NCI-H2029 treated with DMSO at 0.1 percent for 48 hours (cell line): ENCODE measurements at places on chromosomes 16 and 17.

GRCh38 chr16:84843149-84844048 is 23.6 kb downstream of the CRISPLD2 start:
- no peak for DNase-seq

- DNase-seq: no peak
These were observed 698.2 kb downstream of the MAF start for GRCh38 chr16:78902321-78902720.

GRCh38 chr17:4610162-4610561 is 25.8 kb downstream of the SMTNL2 start:
- DNase-seq: no peak

GRCh38 chr16:67882374-67883145 is 2.1 kb upstream of the NRN1L start:
- DNase-seq: no peak

DNA sequence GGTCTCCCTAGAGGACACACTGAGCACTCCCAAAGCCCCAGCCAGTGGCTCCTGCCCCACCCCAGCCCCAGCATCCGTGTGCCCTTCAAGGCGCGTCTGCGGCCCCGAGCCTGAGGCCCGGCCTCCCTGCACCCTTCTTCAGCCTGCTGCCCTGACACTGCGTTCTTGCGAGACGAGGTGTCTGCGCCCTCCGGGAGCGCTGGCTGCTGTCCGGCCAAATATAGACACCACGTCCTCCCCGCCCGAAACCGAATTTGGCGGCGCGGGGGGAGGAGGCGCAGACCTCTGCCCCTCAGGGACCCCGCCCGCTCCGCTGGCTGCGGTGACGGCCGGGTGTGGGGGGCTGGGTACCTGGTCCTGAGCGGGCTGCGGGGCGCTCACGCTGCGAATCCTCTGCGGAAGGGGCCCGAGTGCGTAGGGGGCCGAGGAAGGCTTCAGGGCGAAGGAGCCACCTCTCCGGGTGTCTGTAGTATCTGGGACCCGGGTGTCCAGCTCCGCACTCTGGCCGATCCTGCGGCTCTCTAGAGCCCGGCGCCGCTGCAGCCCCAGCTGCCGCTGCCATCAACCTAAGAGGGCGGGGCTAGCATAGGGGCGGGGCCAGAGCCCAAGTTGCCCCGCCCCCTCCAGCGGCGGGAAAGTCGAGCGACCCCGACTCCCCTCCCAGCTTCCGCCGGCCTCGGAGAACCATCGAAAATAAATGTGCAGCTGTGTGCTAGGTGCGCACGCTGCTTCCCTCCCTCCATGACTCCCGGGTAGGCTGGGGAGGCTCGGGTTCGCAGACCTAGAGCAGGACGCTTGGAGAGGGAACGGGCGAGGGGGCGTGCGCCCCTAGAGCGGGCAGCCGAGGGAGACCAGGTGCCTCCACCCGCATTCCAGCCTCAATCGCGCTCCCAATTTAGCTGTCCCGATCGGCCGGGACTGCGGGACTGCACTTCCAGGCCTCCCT is at the start of gene CORO6:
Gene CORO6 (minus strand): TSS at position 576 of the 946 bp plus-strand sequence. CDS start 1,491 bp downstream, outside the sequence.
- no peak for DNase-seq

DNA sequence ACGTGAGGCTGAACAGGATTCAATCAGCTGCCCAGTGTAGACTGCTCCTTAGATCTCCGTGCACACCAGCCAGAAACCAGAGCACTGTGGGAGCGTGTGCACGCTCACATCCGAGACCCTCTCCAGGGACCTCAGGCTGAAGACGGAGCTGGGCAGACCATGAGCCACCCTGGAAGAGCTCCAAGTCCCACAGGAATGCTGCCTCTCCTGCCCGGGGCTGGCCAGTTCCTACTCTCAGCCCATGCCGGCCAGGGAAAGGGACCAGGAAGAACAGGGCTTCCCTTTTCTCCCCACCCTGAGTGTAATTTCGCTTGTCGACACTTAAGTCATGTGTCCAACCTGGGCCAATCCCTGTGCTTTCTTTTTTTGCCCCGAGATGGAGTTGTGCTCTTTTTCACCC is 6.9 kb downstream of the ALYREF start:
- no peak for DNase-seq

DNA sequence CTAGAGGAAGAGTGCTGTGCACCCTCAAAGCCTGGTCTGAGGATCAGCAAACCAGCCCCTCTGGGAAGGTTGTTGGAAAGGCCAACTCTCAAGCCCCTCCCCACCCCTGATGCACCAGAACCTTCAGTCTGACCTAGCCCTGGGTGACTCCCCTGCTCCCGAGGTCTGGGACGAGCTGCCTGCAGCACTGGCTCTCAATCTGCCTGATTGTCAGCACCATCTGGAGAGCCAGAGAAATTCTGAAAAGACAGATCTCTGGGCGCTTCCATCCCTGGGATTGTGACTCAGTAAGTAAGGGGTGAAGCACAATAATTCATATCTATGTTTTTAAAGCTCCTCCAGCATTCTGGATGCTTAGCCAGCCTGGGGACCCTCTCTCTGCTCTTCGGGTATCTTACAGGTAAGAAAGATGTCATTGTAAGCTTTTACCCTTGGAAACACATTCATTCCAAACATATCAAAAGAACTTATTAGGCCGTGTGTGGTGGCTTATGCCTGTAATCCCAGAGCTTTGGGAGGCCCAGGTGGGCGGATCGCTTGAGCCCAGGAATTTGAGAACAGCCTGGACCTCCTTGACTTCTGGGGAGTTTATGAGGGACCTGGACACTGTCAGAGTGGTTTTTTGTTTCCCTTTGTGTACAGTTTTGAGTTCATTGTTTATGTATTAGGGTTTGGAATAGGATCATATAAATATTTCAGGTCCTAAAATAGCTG is 147.5 kb downstream of the KCNJ12 start:
- no peak for DNase-seq

- no peak for DNase-seq
These were observed 49.7 kb downstream of the RNF112 start for GRCh38 chr17:19460700-19461099.

GRCh38 chr16:72827866-72828265 is 220.1 kb downstream of the ZFHX3 start:
- no peak for DNase-seq

DNA sequence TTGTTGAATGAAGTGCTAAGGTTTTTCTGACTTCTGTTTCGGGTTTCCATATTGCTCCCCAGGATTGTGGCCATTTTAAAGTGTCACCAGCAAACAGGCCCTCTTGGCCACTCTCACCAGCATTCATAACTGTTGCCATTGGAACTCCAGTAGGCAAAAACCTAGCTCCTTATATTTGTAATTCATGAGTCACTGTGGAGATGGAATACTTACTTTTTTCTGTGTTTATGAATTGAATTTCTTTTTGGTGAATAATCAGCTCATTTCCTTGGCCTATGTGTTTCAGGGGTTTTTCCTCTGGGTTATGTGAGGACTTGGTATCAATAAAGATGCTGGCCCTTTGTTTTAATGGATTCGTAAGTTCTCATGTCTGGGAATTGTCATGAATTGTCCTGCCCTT is 255.1 kb downstream of the SNX29 start:
- DNase-seq: no peak

DNA sequence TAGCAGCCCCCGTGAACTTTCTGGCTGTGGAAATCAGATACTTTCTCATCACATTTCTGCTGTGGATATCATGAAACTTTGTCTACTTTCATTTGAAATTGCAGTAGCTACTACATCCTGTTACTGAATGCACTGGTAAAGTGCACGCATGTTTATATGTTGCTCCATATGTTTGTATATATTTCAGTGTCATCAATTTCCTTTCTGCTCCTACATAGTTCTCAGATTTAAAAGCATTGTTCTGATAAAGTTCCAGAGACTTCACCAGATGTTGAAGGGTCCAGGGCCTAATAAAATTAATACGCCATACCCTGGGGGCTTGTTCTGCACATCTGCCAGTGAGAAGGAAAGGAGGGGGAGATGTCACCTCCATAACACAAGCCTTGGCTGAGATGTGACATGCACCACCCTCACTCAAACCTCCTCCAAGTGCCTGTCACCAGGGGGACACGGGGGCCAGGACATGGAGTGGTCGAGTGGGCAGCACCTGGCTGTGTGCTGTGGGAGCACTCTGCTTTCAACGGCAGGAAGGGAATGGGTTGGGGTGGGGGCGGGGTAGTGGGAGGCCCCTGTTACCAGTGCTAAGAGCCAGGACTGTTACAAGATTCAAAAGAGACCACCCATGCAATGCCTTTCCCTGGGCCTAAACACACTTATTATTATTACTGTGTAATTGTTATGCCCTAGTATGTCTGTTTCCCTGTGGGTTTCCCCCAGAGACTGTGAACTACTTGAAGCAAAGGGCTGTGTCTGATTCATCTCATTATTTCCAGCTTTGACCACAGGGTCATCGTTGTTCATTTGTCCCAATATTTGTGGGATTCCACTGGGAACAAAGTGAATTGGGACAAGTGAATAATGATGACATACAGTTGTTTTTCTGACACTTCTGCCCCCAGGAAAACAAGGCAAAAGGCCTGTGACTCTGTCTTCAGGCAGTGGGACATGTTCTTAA is 193.4 kb downstream of the FOXL1 start:
- no peak for DNase-seq

DNA sequence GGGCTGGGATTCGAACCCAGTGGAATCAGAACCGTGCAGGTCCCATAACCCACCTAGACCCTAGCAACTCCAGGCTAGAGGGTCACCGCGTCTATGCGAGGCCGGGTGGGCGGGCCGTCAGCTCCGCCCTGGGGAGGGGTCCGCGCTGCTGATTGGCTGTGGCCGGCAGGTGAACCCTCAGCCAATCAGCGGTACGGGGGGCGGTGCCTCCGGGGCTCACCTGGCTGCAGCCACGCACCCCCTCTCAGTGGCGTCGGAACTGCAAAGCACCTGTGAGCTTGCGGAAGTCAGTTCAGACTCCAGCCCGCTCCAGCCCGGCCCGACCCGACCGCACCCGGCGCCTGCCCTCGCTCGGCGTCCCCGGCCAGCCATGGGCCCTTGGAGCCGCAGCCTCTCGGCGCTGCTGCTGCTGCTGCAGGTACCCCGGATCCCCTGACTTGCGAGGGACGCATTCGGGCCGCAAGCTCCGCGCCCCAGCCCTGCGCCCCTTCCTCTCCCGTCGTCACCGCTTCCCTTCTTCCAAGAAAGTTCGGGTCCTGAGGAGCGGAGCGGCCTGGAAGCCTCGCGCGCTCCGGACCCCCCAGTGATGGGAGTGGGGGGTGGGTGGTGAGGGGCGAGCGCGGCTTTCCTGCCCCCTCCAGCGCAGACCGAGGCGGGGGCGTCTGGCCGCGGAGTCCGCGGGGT is at the start of gene CDH1:
Gene CDH1 (plus strand): TSS at position 247 of the 684 bp plus-strand sequence. CDS start 124 bp downstream, at position 371.
- DNase-seq: peak; percentile 48

DNA sequence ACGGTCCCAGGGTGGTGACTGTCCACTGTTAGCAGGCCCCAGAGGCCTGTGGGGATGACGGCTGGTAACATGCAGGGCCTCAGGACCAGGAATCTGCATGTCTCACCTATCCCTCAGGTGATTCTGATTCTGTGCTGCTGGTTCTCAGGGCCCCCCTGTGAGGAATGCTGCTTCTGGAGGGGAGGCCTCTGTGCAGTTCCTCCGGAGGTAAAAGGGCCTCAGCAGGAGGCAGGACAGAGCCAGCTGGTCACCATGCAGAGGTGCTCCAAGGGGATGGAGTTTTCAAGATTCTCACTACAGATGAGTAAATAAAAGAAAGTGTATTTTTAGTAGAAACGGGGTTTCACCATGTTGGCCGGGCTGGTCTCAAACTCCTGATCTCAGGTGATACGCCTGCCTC is 33.8 kb downstream of the CLEC16A start:
- DNase-seq: no peak

- no peak for DNase-seq
These were observed 9.8 kb upstream of the IL17C start for GRCh38 chr16:88628512-88628974.

- DNase-seq: peak; percentile 41
These were observed 5.5 kb downstream of the PCGF2 start for GRCh38 chr17:38742411-38743308.

DNA sequence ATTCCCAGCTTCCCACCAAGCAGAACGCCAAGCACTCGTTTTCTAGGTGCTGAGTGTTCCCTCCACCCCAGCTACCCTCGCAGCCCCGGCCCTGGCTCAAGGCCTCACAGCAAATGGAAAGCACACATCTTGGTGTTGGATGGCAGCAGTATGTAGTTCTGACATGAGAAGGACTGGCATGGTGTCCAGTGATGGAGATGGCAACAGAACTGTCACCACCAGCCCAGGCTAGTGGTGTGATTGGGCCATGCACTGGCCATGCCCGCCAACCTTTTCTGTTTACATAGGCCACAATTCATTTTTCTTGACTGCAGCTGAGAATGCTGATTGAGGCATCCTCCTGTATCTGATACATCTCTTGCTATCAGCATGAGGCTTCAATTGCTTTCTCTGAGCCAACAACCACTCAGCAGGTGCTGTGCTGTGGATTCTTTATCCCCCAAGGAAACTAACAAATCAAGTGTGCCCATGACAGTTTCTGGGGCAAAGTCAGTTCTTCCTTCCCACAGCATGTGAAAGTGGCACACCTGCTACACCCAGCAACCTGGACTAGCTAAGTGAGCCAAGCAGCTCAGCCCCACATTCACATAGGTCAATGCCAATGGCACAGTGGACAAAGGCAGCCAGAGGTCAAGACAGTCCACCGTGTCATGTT is 3.8 kb downstream of the SLC12A4 start:
- no peak for DNase-seq
